Prostate gland (tissue), 2 donors: ENCODE measurements at places on chromosomes 6 and 20. TPM values are rescaled to one million over a fixed set of nuclear protein-coding genes. Genes with fewer than 3 reads are reported as not detected.

Gene CLPSL1
- total RNA-seq, result not detected

Gene DNAH8
- total RNA-seq, result 0.36 TPM

Gene PCSK2
- total RNA-seq, result 2.7 TPM

Gene BPIFA2
- total RNA-seq, result not detected

Gene ASF1A
- 12.5 TPM for total RNA-seq
